Glutamatergic neuron (in vitro differentiated cells): ENCODE measurements at places on chromosomes 1 and 21.
A peak's percentile ranks its signal among the peaks of the same experiment; 100 is the strongest.

GRCh38 chr1:34884961-34885360, 25.4 kb upstream of the SMIM12 start:
- peak; percentile 43 for DNase-seq

DNA sequence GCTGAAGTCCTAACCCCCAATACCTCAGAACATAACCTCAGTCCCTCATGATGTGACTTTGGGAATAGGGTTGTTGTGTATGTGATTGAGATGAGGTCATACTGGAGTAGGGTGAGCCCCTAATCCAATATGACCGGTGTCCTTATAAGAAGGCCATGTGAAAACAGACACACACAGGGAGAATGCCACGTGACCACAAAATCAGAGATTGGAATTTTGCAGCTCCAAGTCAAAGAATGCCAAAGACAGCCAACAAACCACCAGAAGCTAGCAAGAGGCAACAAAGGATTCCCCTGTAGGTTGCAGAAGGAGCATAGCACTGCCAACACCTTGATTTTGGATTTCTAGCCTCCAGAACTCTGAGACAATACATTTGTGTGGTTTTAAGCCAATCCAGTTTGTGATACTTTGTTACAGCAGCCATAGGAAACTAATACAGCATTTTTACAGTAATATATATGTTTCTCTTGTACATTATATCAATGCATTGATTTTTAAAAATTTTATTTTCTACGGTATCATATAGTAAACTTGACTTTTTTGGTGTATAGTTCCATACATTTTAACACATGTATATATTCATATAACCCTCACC, 5.4 kb downstream of the ZSWIM5 start:
- DNase-seq = no peak

DNA sequence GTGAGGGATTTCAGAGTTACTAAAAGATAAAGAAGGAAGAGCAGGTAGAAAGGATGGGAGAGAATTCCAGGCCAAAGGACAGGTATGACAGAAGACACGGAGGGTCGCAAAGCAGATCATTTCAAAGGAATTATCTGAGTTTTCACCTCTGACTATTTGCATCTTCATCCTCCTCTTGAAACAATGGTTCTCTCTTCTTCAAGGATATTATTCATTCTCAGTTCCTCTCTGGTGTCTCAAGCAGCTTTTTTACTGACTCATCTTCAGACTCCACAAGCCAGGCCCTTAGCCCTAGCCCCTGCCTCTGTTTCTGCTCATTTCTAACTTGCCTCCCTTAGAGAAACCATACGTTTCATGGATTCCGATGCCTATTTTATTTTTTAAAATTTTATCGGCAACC, 15.0 kb downstream of the DDX59 start:
- no peak for DNase-seq

DNA sequence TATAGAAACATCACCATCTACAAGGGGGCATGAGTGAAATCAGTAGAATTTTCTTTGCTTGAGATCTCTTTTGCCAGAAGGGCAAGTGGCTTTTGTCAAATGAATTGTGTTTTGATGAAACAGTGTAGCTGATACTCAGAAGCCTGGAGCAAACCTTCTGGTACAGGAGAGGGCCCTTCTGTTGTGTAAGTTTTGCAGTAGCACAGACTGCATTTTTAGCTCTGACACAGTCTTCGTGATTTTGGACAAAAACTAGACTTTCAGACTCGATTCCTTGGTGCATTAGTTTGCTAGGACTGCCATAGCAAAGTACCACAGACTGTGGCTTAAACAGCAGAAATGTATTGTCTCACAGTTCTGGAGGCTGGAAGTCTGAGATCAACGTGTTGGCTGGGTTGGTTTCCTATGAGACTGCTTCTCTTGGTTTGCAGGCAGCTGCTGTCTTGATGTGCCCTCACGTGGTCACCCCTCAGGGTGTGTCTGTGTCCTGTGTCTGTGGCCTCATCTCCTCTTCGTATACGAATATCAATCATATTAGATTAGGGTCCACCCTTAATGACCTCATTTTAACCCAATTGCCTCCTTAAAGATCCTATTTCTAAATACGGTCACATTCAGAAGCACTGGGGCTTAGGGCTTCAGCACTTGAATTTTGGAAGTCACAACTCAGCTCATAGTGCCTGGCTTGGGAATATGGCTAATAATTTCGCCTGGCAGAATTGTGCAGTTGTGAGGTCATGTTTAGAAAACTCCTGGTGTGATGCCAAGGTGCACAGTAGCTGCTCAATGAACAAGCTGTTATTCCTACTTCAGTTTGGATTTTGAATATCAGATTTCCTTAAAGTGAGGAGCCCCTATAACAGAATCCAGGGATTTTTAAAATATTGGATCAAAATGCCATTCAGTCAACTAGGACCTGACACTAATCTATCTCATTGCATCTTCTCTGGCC, 21.2 kb upstream of the DISC1 start:
- no peak for DNase-seq

DNA sequence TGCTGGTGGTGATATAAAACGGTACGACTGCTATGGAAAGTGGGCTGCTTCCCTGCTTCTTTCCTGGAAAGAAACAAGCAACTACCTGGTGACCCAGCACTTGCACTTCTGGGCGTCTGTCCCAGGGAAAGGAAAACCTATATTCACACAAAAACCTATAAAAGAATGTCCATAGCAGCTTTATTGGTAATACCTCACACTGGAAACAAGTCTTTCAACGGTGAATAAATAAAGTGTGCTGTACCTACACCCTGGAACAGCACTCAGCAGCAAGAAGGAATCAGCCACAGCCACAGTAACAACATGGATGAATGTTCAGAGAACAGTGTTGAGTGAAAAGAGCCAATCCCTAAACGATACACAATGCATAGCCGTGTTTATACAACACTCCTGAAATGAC, 19.9 kb downstream of the SLC19A1 start:
- no peak for DNase-seq

GRCh38 chr1:211531194-211532087, 39.5 kb upstream of the RD3 start:
- no peak for DNase-seq

- no peak for DNase-seq
Measured at GRCh38 chr1:119366424-119366823, 2.2 kb upstream of the HAO2 start.

GRCh38 chr1:153968000-153968363, 280 bp downstream of the CREB3L4 start:
- DNase-seq = no peak

- DNase-seq = no peak
Measured at GRCh38 chr1:115142616-115143015, 53.3 kb upstream of the TSPAN2 start.

- DNase-seq = no peak
Measured at GRCh38 chr1:26553942-26554682, 24.6 kb downstream of the RPS6KA1 start.

GRCh38 chr1:41382480-41383090, 21.4 kb downstream of the FOXO6 start:
- DNase-seq = no peak

GRCh38 chr1:29706936-29707335, 470.6 kb downstream of the PTPRU start:
- DNase-seq = peak; percentile 94

DNA sequence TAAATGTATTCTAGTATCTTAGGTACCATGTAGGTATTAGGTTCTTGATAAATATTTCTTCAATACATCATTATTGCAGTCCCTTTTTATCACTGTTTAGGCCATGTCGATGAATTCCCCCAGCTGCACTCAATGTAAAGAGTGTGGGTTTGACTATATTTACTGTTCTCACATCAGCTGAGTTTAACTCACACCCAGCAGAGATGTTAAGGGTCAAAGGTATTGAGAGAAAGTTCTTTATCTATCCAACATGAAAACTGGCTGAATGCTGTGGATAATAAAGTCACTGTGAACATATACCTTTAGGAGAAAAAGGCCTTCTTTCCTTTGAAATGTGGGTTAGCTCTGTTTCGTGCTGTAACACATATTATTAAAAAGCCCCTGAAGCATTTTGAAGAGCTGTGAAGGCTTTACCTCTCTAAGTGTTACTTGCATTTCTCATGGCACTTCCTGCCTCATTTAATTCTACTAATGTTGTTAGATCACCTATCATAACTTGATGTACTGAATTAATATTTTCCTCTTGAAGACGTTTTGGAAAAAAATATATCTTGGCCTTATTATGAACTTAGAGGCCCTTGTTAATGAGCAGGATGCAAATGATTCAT, 19.1 kb upstream of the LYST start:
- DNase-seq = no peak

DNA sequence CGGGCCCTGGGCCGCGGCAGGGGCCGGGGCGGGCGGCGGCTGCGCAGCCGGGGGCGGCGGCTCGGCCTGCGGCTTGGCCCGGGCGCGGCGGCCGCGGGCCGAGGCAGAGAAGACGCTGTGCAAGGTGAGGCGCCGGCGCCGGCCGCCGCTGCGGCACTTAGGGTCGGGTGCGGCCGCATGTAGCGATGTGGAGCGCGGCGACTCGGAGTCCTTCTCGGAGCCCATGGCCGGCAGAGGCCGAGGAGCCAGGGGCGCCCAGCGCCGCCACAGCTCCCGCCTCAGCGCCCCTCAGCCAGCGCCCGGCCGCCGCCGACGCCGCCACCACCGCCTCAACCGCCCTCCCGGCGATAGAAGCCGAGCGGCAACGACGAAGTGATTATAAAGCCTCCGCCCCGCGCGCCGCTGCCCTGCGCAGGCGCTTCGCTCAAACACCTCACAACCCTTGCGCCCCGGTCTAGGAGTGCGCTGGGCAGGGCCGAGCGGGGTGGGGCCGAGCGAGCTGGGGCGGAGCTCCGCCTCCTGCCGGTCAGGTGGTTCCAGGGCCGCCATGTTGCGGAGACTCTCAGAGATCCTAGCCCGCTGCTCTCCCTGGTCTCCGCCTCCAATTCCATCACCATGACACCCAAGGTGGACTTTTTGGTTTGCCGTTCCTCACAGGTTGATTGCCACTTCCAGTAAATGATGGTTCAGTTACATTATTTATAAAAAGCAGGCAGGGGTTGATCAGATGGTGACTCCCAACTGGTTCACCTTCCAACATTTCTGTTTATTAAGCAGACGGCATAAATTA, at the start of gene RNF19B:
TSS of gene RNF19B (minus strand) at position 349 of the 790 bp plus-strand sequence. CDS start at position 225, 124 bp downstream.
- DNase-seq = peak; percentile 97

GRCh38 chr1:7948960-7949359, 8.3 kb upstream of the TNFRSF9 start:
- DNase-seq = no peak

DNA sequence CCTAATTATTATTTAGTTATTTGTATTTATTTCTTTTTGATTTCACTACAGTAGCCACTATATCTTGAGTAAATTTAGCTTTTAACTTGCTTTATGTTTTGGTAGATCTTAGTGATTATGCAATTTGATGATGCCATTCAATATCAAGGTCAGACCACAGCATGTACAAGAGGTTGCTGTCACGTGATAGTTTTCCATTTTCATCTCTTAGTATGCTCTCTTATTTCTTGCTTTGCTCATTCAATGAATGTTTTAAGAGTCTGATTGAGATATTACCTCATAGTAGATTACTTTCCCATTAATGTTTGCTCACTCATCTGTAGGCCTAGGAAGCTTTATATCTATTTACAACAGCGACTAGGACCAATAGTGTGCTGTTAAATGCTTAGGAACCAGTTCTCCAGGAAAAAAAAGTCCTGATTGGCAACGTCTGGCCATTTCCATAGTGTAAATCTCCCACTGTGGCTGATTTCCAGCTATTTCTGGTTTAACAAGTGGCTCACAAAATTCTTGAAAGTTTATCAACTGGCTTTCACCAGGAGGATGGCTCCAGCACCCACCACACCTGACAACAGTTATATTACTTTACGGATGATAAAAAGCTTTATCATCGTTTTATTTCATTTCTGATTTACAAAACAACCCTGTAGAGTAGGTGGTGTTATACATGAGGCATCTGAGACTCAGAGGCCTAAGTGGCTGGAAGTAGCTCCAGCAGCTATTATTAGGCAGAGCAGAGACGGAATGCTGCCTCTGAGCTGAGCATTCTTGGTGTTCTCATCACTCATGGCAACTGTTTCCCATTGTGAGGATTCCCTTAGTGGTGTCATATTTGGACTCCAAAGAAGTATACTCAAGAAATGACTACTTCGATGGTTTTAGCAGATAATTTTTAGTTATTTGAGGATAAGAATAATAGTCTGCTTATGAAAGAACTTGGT, 235.2 kb downstream of the DISC1 start:
- no peak for DNase-seq

DNA sequence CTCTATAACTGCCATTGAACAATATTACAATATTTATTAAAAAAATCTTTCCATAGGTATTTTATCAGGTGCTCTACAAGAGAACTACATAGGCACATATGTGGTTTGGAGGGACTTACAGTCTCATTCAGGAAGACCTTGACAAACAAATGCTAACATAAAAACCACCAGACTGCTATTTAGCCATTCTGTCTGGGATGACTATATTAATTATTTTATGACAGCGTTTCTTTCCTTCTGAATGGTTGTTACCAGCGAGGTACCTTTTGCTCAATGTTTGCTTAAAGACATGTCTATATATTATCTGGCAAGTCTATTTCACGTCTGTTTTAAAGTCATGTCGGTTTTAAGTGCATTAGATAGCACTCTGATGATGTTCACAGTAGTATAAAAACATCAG, 69.7 kb downstream of the RUNX1 start:
- no peak for DNase-seq

GRCh38 chr1:89673251-89673650, 40.3 kb downstream of the LRRC8C start:
- no peak for DNase-seq

- DNase-seq = no peak
Measured at GRCh38 chr1:47181955-47182675, 7.7 kb downstream of the PDZK1IP1 start.

- no peak for DNase-seq
Measured at GRCh38 chr1:228900886-228901392, 165.7 kb downstream of the RHOU start.

DNA sequence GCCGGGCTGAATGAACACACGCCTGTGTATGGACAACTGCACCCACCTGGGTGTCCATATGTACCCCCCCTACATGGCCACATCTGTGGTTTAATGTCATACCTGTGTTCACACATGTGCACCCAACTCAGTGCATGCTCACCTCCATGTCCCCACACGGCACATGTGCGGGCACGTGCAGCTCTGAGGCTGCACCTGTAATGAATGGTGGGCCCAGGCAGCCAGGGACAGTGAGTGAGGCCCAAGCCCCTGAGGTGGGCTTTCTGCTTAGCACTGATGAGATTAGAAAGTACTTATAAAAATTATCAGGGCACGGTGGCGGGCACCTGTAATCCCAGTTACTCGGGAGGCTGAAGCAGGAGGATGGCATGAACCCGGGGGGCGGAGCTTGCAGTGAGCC, 42.5 kb upstream of the CSF3R start:
- DNase-seq = no peak

GRCh38 chr1:195495720-195496635, 1112.3 kb downstream of the KCNT2 start:
- no peak for DNase-seq

GRCh38 chr1:201294876-201295275, 11.6 kb downstream of the PKP1 start:
- no peak for DNase-seq

GRCh38 chr1:186292875-186293274, 82.2 kb downstream of the TPR start:
- no peak for DNase-seq

- no peak for DNase-seq
Measured at GRCh38 chr1:225440380-225441221, 12.8 kb upstream of the LBR start.
